Hematopoietic multipotent progenitor cell treated with erythropoietin and hydrocortisone succinate and interleukin-3 and kit ligand, for 17 days (in vitro differentiated cells): ENCODE measurements at places on chromosomes 7 and 10.

GRCh38 chr7:4169455-4169854, 512.6 kb upstream of the FOXK1 start:
- DNase-seq = no peak

GRCh38 chr10:15058689-15059088, 14.9 kb downstream of the OLAH start:
- DNase-seq = no peak

DNA sequence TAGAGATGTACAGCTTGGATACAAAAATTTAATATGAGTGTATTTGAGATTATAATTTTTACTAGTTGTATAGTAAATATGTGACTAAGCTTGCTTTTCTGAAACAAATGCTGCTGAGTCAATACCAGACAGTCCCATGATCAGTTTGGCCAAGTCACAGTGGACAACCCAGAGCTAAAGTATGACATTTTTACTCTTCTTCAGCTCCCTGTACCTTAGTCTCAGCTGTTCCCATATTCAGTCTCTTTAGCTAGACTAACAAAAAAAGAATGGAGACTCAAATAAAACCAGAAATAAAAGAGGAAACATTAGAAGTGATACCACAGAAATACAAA, 189.3 kb downstream of the CTNNA3 start:
- DNase-seq = no peak

GRCh38 chr10:6840201-6840691, 260.2 kb upstream of the PRKCQ start:
- DNase-seq = no peak
